ENCODE measurements at places on chromosomes 5 and 9.

DNA sequence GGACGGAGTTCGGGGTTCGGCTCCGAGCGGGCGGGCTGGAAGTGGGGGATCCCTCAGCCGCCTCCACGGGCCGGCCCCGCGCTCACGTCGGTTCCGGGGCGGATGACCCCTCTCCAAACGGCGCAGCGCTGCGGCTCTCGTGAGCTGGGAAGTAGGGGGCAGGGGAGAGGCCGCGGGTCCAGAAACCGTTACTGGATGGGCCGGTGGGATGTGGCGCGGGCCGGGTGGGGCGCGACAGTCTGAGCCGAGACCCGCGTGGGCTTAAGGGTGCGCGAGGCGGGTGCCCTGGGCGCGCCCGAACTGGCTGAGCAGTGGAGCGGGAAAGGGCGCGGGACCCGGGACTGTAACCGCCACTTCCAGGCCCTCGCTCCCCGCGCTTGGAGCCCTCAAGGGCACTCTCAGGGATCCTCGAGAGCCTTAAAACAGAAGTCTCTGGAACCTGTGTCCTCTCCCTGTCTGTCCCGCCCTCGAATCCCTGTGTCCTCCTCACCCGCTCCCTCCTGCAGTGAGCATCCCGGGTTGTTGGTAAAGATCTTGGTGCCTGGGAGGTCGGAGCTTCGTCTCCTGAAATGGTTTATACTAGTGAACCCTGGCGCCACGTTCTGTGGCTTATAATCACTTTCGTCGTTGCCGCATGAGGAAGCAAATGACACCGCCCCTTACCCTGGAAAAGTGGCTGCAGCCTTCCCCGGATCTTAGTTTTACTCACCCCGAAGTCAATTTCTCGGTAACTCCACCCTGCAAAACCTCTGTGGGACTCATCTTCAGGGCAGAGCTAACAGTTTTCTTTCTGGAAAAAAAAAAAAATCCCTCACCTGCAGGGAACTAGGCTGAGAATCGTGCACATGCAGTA is 571 bp upstream of the MARCHF11 start:
- no peak for DNase-seq

DNA sequence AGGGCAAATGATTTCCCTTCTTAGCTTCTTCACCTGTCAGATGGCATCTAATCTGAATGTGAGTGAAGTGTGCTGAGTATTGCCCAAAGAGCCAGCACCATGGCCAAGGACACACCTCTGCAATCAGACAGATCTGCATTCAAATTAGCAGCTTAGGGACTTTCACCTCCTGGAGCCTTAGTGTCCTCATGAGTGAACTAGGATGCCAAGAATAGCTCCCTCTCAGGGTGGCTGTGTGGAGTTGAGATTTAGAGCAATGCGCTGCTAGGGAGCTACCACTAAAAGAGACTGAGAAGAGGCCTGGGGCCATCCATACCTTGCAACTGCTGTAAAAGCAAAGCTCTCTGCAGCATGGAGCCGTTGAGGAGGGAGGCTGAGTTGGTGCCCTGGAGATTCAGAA is 1.4 kb downstream of the CIZ1 start:
- no peak for DNase-seq

- DNase-seq = no peak
Measured at GRCh38 chr9:86643946-86644674, 289.9 kb upstream of the TUT7 start.

- no peak for DNase-seq
Measured at GRCh38 chr5:82077496-82077895, 105.7 kb downstream of the ATG10 start.

DNA sequence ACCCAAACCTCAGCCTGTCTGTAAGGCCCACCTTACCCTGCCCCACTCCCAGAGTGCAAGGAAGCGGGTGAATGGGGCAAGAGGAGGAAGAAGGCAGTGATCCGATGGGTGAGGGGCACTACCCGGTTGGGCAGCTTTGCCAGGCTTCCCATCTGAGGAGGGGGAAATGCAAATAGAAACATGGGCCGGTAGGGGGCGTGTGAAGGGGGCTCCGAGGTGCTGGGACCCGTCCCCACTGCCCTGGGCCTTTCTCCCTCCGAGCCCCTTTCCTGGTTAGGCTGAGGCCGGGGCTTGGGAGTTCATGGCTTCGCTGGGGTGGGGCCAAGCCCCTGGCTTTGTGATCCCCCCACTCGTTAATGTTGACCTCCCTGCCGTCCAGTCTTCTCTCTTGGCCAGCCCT is 23.6 kb upstream of the MYORG start:
- DNase-seq = no peak

DNA sequence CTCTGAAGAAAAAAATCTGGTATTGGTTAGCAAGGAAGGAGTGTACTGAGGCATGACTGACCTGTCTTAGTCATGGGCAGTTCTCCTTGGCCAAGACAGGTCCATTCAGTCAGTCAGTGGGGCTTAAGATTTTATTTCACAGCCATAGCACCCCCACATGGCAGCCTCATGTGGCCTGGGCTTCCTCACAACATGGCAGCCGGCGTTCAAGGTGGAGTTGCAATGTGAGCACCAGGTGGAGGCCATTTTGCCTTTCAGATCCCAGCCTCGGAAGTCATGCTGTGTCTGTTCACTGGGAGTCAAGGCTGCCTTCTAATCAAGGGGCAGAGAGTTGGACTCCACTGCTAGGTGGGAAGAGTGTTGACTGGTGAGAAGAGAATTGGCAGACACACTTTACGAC is 10.3 kb upstream of the CARD19 start:
- DNase-seq = no peak

GRCh38 chr5:33281431-33281843 is 159.3 kb upstream of the TARS1 start:
- no peak for DNase-seq

- DNase-seq = no peak
Measured at GRCh38 chr5:1099926-1100663, 11.8 kb downstream of the SLC12A7 start.

GRCh38 chr9:123555646-123556045 is 199.6 kb downstream of the CRB2 start:
- DNase-seq = no peak

- DNase-seq = no peak
Measured at GRCh38 chr5:17127743-17128231, 89.6 kb upstream of the BASP1 start.

DNA sequence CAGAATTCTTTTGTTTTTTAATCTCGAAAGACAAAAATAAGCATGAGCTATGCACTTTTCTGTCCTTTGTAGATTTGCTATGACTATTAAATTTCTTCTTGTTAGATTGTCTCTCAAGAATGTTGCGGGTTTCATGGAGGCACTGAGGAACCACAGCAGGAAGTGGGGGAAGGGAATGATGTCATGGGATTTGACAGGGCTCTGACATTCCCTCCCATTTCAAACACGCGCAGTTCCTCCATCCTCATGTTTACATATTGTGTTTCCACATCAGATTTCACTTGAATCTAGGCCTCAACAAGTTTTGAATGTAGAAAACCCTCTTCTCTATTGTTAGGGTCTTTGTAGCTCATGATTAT is 154.8 kb downstream of the PALM2AKAP2 start:
- DNase-seq = no peak

DNA sequence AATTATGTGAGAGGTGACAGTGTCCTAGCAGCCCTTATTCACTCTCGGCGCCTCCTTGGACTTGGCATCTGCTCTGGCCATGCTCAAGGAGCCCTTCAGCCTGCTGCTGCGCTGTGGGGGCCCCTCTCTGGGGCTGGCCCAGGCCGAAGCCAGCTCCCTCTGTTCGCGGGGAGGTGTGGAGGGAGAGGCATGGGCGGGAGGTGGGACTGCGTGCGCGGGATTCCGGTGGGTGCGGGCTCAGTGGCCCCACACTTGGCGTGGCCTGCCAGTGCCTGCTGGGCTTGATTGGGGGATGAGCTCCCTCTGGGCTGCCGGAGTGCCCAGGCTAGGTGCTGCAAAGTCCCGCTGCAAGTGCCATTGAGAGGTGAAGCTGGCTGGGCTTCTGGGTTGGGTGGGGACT is 12.9 kb upstream of the DMRTA1 start:
- DNase-seq = no peak

GRCh38 chr9:86337469-86338108 is 16.6 kb downstream of the TUT7 start:
- no peak for DNase-seq

DNA sequence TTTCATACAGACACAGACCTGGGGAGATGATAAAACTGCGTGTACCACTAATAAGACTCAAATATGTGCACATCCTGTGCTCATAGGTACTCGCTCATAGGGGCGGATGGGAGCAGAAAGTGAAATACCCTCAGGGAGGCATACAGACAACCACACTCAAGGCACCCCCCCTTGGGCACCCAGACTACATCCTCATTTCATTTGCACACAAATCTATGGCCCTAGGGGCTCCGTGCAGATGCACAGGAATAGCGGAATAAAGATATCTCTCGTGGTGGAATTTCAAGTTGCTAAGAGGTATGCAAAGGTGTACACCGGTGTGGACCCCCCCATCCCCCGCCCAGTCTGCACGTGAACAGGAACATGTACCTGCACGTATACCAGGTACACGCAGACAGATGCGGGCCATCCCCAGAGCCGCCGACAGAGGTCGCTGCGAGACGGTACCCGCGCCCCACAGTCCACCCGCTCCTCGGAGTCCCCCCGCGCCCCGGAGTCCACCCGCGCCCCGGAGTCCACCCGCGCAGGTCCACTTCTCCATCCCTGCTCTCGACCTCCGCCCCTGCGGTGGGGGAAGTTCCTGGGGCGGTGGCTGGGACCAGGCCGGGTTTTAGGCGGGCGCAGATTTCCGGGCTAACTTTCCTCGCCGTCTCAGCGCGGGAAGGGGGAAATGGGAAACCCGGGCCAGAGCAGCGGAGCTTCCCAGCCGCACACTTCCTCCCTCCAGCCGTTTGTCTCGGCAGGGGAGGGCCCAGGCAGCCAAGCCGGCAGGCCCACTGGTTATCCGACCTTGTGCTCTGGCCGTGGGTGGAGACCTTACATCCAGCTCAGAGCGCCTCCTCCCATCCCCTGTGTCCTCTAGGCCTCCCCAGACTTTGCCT is 1.0 kb upstream of the IL12B start:
- peak; percentile 83 for DNase-seq

DNA sequence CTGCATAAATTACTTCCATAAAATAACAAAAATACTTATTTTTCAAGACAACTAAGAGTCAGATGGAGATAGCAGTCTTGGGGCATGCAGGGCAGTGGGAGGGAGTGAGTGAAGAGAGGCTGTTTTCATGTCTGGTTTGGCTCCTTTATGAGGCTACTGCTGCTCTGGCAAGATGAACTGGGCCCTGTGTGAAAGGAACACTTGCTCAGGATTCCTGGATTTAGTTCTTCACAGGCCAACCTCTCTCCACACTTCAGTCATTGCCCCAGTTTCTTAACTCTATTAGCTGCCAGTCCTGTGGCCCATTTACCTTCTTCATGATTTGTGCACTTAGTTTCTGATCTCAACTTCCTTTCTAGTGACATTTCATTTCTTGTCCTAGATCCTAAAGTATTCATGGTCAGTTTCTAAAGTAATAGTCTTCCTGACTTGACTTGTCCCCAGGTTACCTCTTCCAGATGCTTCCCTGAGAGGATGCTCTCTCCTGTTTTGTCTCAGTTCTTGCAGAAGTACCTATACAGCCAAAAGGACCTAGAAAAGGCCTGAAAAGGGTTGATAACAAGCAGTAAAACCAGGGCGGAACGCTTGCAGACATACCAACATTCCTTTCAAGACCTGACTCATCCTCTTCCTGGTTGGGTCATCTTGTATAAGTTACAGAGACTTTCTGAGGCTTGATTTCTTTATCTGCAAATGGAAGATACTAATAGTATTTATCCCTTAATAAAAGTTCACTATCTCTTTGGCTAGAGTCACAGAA is 77.0 kb upstream of the ZFAND5 start:
- DNase-seq = no peak

GRCh38 chr5:160188141-160189015 is 40.9 kb upstream of the FABP6 start:
- peak; percentile 16 for DNase-seq

GRCh38 chr9:99365233-99365980 is 143.3 kb downstream of the SEC61B start:
- DNase-seq = no peak

- DNase-seq = no peak
Measured at GRCh38 chr5:150339841-150340240, 17.7 kb upstream of the TCOF1 start.

DNA sequence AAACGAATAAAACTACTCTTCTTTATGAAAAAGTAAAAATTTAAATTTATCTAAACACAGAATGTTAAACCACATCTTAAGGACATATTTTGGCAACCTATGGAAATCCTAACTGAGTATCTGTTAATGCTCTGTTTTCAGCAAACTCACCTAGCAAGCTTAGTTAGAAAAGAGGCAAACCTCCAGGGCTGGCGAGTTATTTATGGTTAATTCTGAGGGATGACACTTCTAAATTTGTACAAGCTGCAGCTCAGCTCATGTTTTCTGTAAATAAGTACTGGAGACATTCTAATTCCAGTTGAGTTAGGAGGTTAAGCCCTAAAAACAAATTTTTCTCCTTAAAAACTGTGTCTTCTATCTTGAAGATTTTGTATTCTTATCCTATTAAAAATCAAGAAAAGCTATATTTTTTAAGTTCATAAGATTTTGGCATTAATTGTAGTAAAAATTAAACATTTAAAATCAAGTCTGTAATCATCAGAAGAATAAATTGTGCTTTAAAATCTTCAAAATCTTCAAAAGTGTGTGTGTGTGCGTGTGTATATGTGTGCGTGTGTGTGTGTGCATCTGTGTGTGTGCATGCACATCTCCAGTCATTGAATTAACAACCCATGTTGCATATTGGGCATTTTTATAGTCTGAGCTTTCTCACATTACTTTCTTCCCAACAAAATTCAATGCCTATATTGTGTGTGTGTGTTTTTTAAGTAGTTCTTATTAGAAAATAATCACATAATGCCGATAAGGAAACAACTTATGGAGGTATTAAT is 127.8 kb downstream of the CCDC192 start:
- DNase-seq = no peak

DNA sequence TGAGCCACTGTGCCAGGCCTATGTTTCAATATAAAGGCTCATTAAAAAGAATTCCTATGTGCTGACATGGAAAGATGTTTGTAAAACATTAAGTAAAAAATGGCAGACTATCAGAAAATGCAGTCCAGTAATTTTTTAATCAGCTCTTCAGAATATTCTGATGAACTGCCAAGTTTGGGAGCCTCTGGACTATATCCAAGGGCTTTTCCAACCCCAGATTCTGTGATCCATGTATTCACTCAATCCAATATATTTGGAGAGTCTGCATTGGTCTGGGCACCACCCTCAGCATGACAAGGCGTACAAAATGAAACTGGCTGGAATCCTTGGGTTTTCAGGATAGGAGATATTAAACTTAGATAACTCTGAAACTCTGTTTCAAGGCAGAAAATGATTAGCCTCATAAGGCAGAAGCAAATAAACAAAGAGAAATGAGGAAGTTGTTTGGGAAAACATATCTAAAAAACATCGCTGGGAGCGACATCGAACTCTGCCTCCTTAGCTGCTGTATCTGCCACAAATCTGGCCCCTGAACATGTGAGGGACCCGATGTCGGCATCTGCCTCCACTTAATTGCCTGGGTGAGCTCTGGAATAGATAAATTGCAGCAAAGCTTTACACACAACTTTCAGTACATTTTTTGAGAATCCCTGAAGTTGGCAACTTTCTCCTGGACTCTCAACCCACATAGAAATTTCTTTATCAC is 14.4 kb downstream of the PDE6A start:
- DNase-seq = no peak

All from activated CD4-positive, alpha-beta memory T cell treated with anti-CD3 and anti-CD28 coated beads, Interleukin-2, amount 10 ng/mL, durations not matched to agents 7 days and 5 days (primary cell).